Colonic mucosa (tissue), 4 donors: ENCODE measurements at places on chromosomes 11 and 22. TPM values are rescaled to one million over a fixed set of nuclear protein-coding genes. Genes with fewer than 3 reads are reported as not detected.

DNAL4 gene
- total RNA-seq = 17.8 TPM

YAP1 gene
- 71.7 TPM for total RNA-seq

GLYATL2 gene
- total RNA-seq = not detected

FAM227A gene
- 0.21 TPM for total RNA-seq

LMNTD2 gene
- 13.6 TPM for total RNA-seq

KLHL35 gene
- total RNA-seq = 0.50 TPM

ATP5MG gene
- 380 TPM for total RNA-seq

DEFB131B gene
- not detected for total RNA-seq

TMEM138 gene
- total RNA-seq = 27.4 TPM

CD81 gene
- 208 TPM for total RNA-seq

BIRC3 gene
- 14.8 TPM for total RNA-seq
